T-helper 1 cell treated with Interleukin-12 subunit alpha and Interleukin-12 subunit beta and Interleukin-4 antibody, amounts not matched to agents 30 ng/mL and 1 ng/mL, for 36 hours (primary cell): ENCODE measurements at places on chromosomes 11 and 22. TPM values are rescaled to one million over a fixed set of nuclear protein-coding genes. Genes with fewer than 3 reads are reported as not detected.

Gene RIC3
- 7.7 and 8.3 TPM in 2 replicates for total RNA-seq

Gene WNT11
- 0.71 and 2.7 TPM in 2 replicates for total RNA-seq

Gene MORC2
- total RNA-seq = 38.7 and 46.5 TPM in 2 replicates

Gene GLYAT
- total RNA-seq = not detected in 2 replicates

Gene APOL5
- total RNA-seq = not detected in 2 replicates

Gene RAG2
- total RNA-seq = not detected in 2 replicates

Gene STK33
- total RNA-seq = 0.66 and 1.4 TPM in 2 replicates

Gene HARBI1
- total RNA-seq = 6.5 and 6.9 TPM in 2 replicates

Gene BATF2
- total RNA-seq = 0.10 TPM in 1 of 2 replicates, not detected in the other

Gene PAMR1
- total RNA-seq = not detected in 2 replicates

Gene MS4A12
- total RNA-seq = not detected in 2 replicates

Gene LMNTD2
- total RNA-seq = 1.1 and 1.7 TPM in 2 replicates

Gene OR5B21
- total RNA-seq = 0.54 and 1.1 TPM in 2 replicates

Gene POTEH
- total RNA-seq = not detected in 2 replicates

Gene KCNK7
- total RNA-seq = 1.9 and 2.2 TPM in 2 replicates

Gene GRIK4
- not detected in 2 replicates for total RNA-seq

Gene CABP7
- total RNA-seq = 0.07 TPM in 1 of 2 replicates, not detected in the other

Gene RCOR2
- 0.17 TPM in 1 of 2 replicates, not detected in the other for total RNA-seq

Gene UBQLNL
- 0.12 and 0.34 TPM in 2 replicates for total RNA-seq

Gene P2RY2
- total RNA-seq = not detected in 2 replicates

Gene MIOX
- total RNA-seq = 0.32 TPM in 1 of 2 replicates, not detected in the other

Gene RBM4B
- 15.4 and 16.8 TPM in 2 replicates for total RNA-seq

Gene WT1
- total RNA-seq = not detected in 2 replicates

Gene FOLR3
- not detected in 2 replicates for total RNA-seq

Gene CRYBB2
- total RNA-seq = 0.27 TPM in 1 of 2 replicates, not detected in the other

Gene DESI1
- total RNA-seq = 60.2 and 60.8 TPM in 2 replicates

Gene CCDC15
- 3.9 and 4.2 TPM in 2 replicates for total RNA-seq
